ENCODE measurements at places on chromosomes 5 and 9.

- no peak for DNase-seq
Measured at GRCh38 chr5:112208699-112209615, 210.1 kb downstream of the EPB41L4A start.

- no peak for DNase-seq
Measured at GRCh38 chr5:34978681-34979080, 49.3 kb downstream of the DNAJC21 start.

DNA sequence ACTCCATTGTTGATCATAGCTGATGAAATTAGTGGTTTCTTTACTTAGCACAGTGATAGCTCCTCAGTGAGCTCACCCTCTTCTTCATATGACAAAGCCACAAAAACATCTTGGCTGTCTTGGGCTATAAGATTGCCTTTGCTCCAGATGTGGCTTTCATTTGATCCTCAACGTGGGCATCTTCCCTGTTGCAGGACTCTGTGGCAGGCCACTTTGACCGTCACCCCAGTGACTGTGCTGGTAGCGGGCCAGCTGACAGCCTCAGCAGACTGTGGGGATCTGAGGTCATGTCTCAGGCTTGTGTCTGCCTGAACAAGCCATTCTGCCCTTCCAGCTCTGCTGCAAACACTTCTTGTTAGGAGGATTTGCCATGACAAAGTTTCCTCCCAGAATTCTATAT, 422.2 kb downstream of the NR2F1-AS1 start:
- no peak for DNase-seq

- DNase-seq = no peak
Measured at GRCh38 chr9:114348261-114348905, 18.7 kb downstream of the ORM2 start.

- no peak for DNase-seq
Measured at GRCh38 chr5:177997319-177997670, 1.3 kb upstream of the PROP1 start.

GRCh38 chr5:32734827-32735378, 23.8 kb downstream of the NPR3 start:
- DNase-seq = no peak

DNA sequence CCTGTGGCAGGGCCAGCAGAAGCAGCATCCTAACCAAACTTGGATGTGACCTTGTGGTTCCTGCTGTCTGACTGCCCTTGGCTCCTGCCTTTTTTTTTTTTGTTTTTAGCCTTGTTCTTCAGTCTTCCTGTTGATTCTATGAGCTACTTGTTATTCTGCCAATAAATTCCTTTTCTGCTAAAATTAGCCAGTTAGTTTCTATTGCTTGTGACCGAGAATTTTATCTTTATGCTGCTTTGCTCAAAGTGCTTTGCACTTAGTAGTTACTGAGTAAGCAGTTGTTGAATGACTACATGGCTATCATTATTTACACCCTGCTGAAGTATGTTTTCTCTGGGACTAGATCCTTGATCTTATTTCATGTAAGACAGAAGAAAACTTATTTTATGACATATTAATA, 20.8 kb upstream of the ATG10 start:
- no peak for DNase-seq

DNA sequence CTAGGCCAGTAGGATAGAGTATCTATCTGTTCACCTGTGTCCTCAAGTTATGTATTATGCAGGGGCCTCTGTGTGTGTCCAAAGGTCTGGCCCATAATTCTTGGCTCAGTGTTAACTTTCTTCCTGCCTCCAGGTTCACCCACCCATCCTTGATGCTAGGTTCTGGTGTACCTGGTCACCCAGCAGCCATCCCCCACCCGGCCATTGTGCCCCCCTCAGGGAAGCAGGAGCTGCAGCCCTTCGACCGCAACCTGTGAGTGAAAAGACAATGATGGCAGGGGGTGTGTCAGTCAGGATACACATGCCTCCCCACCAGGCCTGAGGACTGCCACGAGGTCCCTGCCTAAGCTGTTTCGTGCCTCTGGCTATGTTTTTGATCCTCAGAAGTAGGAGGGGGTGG, 27.6 kb downstream of the TCF7 start:
- no peak for DNase-seq

- DNase-seq = no peak
Measured at GRCh38 chr9:74078647-74079046, 418.5 kb upstream of the RORB start.

- no peak for DNase-seq
Measured at GRCh38 chr5:82593481-82593880, 315.3 kb upstream of the RPS23 start.

DNA sequence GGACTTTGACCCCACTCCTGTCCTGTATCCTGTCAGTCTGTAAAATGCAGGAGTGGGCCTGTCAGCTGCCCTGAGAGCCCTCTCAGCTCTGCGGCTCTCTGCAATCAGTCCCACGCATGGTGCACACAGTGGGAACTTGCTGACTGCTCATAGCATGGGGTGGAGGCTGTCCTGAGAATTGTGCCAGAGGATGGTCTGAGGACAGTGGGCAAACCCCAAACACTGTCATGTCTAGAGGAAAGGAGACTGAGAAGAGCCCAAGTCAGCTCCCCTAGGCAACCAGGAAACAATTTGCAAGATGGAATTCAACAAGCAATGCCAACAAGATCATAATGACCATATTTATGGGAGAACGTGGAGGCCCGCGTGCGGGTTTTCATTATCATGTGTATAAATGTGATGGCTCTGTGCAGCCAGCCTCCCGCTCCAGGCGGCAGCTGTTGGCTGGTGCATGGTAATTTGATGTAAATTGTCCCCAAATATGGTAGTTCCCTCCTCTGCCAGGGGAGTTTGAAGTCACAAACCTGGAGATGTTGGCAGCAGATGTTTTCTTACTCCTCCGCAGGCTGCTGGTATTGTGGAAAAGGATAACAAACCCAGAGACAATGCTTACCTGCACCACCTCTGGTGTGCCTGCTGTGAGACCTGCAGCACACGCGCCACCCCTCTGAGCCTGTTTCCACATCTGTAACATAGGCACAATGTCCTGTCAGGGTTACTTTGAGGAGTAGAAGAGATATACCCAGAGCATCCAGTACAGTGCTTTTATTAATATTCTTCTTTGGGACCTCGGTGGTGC, 39.8 kb upstream of the ALDH1B1 start:
- no peak for DNase-seq

GRCh38 chr5:78751872-78752271, 103.3 kb upstream of the LHFPL2 start:
- DNase-seq = no peak

- no peak for DNase-seq
Measured at GRCh38 chr5:115297031-115297430, 577 bp upstream of the CCDC112 start.

DNA sequence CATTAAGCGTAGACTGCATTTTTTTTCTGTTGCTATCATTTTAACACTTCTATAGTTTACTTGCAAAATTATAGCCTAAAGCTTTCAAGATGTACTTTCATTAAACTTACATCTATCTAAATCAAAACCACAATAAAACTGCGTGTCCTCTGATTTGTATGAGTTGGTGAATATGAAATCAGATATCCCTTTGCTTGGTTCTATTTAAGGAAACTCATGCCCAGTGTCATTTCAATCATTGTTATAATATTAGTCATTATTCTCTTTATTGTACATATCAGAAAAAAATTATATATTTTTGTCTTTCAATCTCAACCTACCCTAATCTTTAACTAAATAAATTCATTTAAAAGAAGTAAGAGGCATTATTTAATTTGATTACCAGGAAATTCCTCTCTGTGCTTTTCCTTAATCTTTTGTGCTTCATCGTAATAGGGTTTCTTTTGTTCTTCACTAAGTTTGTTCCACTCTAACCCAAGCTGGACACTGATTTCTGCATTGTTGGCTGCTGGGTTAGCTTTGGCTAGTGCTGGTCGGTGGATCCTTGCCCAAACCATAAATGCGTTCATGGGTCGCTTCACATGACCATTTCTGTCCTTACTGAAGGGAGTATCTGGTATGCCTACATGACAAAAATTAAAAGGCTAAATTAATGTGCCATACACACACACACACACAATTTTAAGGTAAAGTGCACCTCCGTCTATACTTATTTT, 3.8 kb downstream of the SOX30 start:
- DNase-seq = no peak

- DNase-seq = no peak
Measured at GRCh38 chr5:158848634-158849033, 251.1 kb downstream of the EBF1 start.

- no peak for DNase-seq
Measured at GRCh38 chr5:59833448-59833847, 60.1 kb downstream of the PDE4D start.

DNA sequence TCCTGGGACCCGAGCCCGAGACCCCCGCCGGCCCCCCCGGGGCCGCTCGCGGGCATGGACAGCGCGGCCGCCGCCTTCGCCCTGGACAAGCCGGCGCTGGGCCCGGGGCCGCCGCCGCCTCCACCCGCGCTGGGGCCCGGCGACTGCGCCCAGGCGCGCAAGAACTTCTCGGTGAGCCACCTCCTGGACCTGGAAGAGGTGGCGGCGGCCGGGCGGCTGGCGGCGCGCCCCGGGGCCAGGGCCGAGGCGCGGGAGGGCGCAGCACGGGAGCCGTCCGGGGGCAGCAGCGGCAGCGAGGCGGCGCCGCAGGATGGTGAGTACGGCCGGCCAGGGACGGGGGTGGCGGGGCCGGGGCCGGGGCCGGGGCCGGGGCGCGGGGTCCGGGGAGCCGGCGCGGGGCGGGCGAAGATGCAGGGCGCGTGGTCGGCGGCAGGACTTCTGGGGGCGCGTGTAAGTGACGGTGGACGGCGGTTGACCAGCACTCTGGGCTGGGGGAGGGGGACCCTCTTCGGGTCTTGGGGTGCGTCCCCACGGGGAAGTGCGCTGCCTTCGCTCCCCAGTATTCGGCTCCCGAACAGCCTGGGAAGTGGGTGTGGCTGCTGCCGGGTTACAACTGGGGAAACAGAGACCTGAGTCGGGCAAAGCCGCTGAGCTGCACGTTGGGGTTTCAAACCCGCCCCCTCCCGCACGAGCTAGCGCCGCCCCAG, 520 bp downstream of the PRRX2 start:
- DNase-seq = no peak

- no peak for DNase-seq
Measured at GRCh38 chr9:76027416-76027815, 136.9 kb downstream of the PCSK5 start.

GRCh38 chr5:123868881-123869280, 356.9 kb downstream of the CSNK1G3 start:
- no peak for DNase-seq

- no peak for DNase-seq
Measured at GRCh38 chr9:127970401-127971313, 10.1 kb downstream of the EEIG1 start.

DNA sequence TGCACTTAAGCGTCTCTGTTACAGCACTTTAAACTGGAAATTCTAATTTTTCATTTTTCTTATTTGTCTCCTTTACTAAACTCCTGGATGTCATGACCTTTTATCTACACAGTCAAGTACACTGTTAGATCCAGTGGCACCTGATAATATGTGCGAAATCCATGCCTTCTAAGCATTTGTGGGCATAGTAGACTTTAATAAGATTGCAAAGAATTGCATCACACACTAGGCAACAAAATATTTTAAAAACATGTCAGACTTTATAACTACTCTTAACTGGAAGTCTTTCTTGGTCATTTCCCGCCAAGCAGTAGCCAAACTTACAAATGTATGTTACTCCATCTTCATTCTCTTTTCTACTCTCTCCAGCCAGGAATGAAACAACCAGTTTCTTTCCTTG, 5.0 kb upstream of the SPINK1 start:
- no peak for DNase-seq

GRCh38 chr5:66661149-66661548, 65.0 kb downstream of the MAST4 start:
- peak; percentile 37 for DNase-seq

DNA sequence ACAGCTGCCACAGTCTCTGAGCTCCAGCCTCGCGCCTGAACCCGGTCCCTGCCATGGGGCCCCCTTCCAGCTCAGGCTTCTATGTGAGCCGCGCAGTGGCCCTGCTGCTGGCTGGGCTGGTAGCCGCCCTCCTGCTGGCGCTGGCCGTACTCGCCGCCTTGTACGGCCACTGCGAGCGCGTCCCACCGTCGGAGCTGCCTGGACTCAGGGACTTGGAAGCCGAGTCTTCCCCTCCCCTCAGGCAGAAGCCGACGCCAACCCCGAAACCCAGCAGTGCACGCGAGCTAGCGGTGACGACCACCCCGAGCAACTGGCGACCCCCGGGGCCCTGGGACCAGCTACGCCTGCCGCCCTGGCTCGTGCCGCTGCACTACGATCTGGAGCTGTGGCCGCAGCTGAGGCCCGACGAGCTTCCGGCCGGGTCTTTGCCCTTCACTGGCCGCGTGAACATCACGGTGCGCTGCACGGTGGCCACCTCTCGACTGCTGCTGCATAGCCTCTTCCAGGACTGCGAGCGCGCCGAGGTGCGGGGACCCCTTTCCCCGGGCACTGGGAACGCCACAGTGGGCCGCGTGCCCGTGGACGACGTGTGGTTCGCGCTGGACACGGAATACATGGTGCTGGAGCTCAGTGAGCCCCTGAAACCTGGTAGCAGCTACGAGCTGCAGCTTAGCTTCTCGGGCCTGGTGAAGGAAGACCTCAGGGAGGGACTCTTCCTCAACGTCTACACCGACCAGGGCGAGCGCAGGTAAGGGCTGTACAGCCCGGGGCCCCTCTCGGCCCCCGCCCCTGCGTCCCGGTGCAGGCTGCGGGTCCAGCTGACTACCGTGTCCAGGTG, 509 bp downstream of the LVRN start:
- DNase-seq = no peak

- DNase-seq = no peak
Measured at GRCh38 chr9:99724640-99725039, 97.0 kb upstream of the NR4A3 start.

DNA sequence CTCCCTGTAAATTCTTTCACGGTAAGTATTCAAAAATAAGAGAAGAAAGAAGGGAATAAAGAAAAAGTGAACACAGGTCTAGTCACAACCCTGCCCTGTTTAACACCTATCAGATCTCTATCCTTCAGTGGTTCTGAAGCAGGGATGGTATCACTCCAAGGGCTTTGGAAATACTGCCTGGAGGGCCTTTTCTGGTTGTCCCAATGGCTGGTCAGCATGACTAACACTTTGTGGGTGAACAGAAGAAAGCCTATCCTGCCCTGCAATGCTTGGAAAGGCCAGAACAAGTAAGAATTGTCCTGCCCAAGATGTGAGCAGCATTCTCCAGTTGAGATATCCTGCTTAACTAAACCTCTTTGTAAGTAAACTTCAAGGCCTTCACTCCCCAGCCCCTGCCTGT, 124.9 kb downstream of the TMEM167A start:
- no peak for DNase-seq

DNA sequence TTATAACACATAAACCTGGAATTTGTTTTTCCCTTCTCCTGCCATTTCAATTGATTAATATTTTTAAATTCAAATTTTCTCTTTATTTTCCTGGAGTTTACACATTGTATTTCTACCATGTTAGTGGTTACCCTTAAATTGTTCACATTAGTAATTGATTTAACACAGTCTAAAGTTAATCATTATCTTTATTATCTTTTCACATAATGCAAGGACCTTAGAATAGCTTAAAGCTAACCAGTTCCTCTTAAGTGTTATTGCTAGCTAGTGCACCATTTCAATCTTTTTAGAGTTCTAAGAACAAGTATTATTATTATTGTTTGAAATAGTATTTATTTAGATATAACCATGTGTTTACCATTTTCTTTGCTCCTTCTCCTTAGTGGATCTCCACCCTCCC, 251.2 kb upstream of the FBXL7 start:
- no peak for DNase-seq

GRCh38 chr5:59117320-59117719, 534.4 kb downstream of the RAB3C start:
- DNase-seq = no peak

- no peak for DNase-seq
Measured at GRCh38 chr5:113337515-113338415, 97.0 kb downstream of the TSSK1B start.

Measured in NCI-H2227 treated with DMSO at 0.1 percent for 48 hours (cell line).